Activated T-helper 1 cell treated with anti-CD3 and anti-CD28 coated beads, Interleukin-12 subunit alpha, Interleukin-12 subunit beta, Interleukin-2, Interleukin-4 antibody, amounts not matched to agents 30 ng/mL and 10 ng/mL and 1 ng/mL, durations not matched to agents 14 hours and 24 hours and 36 hours (primary cell): ENCODE measurements at places on chromosomes 6 and 20. TPM values are rescaled to one million over a fixed set of nuclear protein-coding genes. Genes with fewer than 3 reads are reported as not detected.

DNA sequence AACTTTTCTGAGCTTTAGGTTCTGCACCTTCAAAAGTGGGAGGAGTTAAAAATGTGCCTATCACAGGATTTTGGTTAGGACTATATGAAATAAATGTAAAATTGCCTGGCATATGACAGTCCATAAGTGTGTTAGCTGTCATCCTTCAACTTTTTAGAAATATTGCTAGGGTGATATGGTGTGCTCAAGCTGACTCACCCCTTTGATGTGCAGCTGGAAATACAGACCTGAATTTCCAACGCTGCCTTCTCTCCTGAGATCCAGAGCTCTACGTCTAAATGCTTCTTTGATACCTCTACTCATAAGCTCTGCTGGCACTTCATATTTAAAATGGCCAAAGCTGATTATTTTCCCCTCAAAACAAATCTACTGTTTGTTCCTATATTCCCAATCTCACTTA lies 2.7 kb downstream of the SLC35B3 start:
- peaks cover 18% of the 10 kb centered on the region for H3K36me3 ChIP-seq
- no peak overlapping the region for H3K27ac ChIP-seq
- no peak overlapping the region for H3K4me3 ChIP-seq
- DNase-seq: no peak
- H3K4me1 ChIP-seq: peaks cover 39% of the 10 kb centered on the region

GRCh38 chr20:45407783-45408645 lies at the start of gene DBNDD2:
Gene DBNDD2 (plus strand): TSS chr20:45408289. CDS start chr20:45408468, 179 bp downstream.
- no peak for DNase-seq
- H3K36me3 ChIP-seq: peaks cover 5% of the 10 kb centered on the region
- H3K4me3 ChIP-seq: peak within 1 kb of the TSS; percentile 80
- H3K27me3 ChIP-seq: peaks cover 13% of the 10 kb centered on the region
- H3K27ac ChIP-seq: peak within 1 kb of the TSS; percentile 77

GRCh38 chr20:47487175-47487917 lies 14.3 kb upstream of the NCOA3 start:
- peaks cover 54% of the 10 kb centered on the region for H3K4me1 ChIP-seq
- DNase-seq: peak; percentile 70
- H3K4me3 ChIP-seq: peak overlapping the region; percentile 68

DNA sequence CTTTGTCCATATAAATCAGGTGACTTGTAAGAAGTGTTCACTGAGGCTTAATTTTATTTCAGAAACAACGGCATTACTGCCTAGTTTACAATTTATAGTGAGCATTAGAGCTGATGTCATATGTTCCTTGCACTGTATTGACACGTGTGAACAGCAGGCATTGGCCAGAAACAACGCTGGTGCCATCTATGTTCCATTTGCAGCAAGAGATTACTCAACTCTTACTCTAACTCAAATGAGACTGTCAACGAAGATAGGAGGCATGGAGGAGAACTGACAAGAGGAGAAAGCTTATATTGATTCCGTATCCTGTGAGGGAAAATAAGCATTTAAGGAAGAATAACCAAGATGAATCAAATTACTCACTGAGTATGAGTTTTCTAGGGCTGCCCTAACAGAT lies 48.4 kb downstream of the MTFR2 start:
- H3K36me3 ChIP-seq: no peaks in the 10 kb centered on the region
- no peak overlapping the region for H3K4me3 ChIP-seq
- peaks cover 4% of the 10 kb centered on the region for H3K27me3 ChIP-seq
- no peak overlapping the region for H3K27ac ChIP-seq
- H3K4me1 ChIP-seq: no peaks in the 10 kb centered on the region

Gene SLC22A2
- not detected in 2 replicates for total RNA-seq

Gene SMPDL3A
- total RNA-seq: 0.47 and 0.64 TPM in 2 replicates

Gene PTCHD4
- not detected in 2 replicates for total RNA-seq

- no peak overlapping the region for H3K27ac ChIP-seq
- H3K36me3 ChIP-seq: no peaks in the 10 kb centered on the region
- peaks cover 17% of the 10 kb centered on the region for H3K27me3 ChIP-seq
- no peak overlapping the region for H3K4me3 ChIP-seq
- no peaks in the 10 kb centered on the region for H3K4me1 ChIP-seq
- no peak for DNase-seq
Observed at GRCh38 chr20:44123874-44124535, 63.0 kb downstream of the JPH2 start.

Gene RFX6
- total RNA-seq: not detected in 2 replicates

Gene PRDM1
- total RNA-seq: 74.1 and 78.8 TPM in 2 replicates

Gene HLA-F
- total RNA-seq: 293 and 314 TPM in 2 replicates

DNA sequence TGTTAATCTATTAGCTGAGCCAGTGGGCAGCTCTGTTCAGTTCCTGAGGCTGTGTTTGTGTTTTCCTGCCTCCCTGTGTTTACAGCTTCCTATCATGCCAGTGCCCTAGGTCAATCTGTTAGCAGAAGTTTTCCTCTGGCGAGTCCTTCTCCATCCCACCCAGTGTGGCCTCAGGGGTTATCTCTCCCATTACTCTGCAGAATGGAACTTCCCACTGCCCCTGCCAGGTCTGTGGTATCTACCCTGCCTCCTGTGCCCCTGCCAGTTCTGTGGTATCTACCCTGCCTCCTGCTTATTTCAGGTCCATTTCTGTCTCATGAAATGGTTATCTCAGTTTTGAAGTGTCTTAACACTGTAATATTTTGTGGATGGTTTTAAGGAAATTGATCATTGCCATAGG lies 63.1 kb downstream of the SLX4IP start:
- no peak for DNase-seq
- H3K36me3 ChIP-seq: peaks cover 2% of the 10 kb centered on the region
- no peaks in the 10 kb centered on the region for H3K27me3 ChIP-seq
- no peak overlapping the region for H3K4me3 ChIP-seq
- H3K27ac ChIP-seq: no peak overlapping the region

GRCh38 chr20:50968289-50968688 lies 9.7 kb downstream of the MOCS3 start:
- DNase-seq: no peak
- no peaks in the 10 kb centered on the region for H3K36me3 ChIP-seq
- peaks cover 7% of the 10 kb centered on the region for H3K27me3 ChIP-seq
- H3K27ac ChIP-seq: no peak overlapping the region
- no peak overlapping the region for H3K4me3 ChIP-seq

Gene IFNGR1
- total RNA-seq: 12.5 and 12.6 TPM in 2 replicates

DNA sequence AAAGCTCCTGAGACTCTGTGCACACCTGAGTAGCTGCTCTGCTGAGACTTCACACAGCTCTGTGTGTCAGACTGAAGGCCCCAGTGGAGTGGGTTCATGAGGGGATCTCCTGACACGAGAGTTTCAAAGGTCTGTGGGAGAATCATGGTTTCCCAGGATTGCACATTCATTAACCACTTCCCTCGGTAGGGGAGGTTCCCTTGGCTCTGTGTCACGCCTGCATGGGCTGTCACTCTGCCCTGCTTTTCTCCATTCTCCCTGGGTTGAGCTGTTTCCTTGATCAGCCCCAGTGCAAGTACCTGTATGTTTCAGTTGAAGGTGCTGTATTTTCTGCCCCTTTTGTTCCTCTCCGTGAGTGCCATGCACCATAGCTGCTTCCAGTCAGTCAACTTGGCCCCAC lies 236.9 kb downstream of the EPM2A start:
- no peak overlapping the region for H3K27ac ChIP-seq
- no peak for DNase-seq
- H3K4me3 ChIP-seq: no peak overlapping the region

Gene TFAP2D
- not detected in 2 replicates for total RNA-seq

Gene RARS2
- total RNA-seq: 24.6 and 24.7 TPM in 2 replicates

- H3K27me3 ChIP-seq: peaks cover 2% of the 10 kb centered on the region
- H3K4me3 ChIP-seq: no peak overlapping the region
- H3K27ac ChIP-seq: no peak overlapping the region
- DNase-seq: no peak
Observed at GRCh38 chr20:48096957-48097890, 311.9 kb upstream of the SULF2 start.

- no peaks in the 10 kb centered on the region for H3K36me3 ChIP-seq
- no peak overlapping the region for H3K27ac ChIP-seq
- H3K4me1 ChIP-seq: no peaks in the 10 kb centered on the region
- H3K4me3 ChIP-seq: no peak overlapping the region
Observed at GRCh38 chr20:17177341-17177740, 49.5 kb upstream of the PCSK2 start.

Gene KCNQ2
- not detected in 2 replicates for total RNA-seq

DNA sequence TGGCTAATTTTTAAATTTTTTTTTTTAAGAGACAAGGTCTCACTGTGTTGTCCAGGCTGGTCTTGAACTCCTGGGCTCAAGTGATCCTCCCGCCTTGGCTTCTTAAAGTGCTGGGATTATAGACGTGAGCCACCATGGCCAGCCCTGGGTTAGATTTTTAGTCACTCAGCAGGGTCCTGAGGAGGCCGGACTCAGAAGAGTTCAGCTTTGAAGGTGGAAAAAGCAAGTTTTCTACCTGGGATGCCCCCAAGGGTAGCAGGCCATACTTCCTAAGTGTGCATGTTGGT lies 44.2 kb downstream of the FGD2 start:
- H3K27me3 ChIP-seq: no peaks in the 10 kb centered on the region
- H3K4me1 ChIP-seq: peaks cover 77% of the 10 kb centered on the region
- peak overlapping the region; percentile 92 for H3K4me3 ChIP-seq
- DNase-seq: no peak
- peaks cover 5% of the 10 kb centered on the region for H3K36me3 ChIP-seq
- H3K27ac ChIP-seq: peak overlapping the region; percentile 99

GRCh38 chr20:16434062-16434664 lies 139.1 kb downstream of the KIF16B start:
- no peaks in the 10 kb centered on the region for H3K36me3 ChIP-seq
- H3K27me3 ChIP-seq: no peaks in the 10 kb centered on the region
- DNase-seq: no peak
- no peak overlapping the region for H3K4me3 ChIP-seq

GRCh38 chr6:53931086-53931485 lies 136.3 kb downstream of the LRRC1 start:
- no peak overlapping the region for H3K4me3 ChIP-seq
- no peaks in the 10 kb centered on the region for H3K27me3 ChIP-seq
- no peak overlapping the region for H3K27ac ChIP-seq
- no peak for DNase-seq

GRCh38 chr6:53975941-53976615 lies 135.2 kb upstream of the MLIP start:
- no peaks in the 10 kb centered on the region for H3K36me3 ChIP-seq
- no peak for DNase-seq
- H3K27me3 ChIP-seq: peaks cover under 1% of the 10 kb centered on the region
- H3K4me3 ChIP-seq: no peak overlapping the region

Gene SUMO4
- total RNA-seq: 11.6 and 12.0 TPM in 2 replicates

Gene C20orf202
- total RNA-seq: not detected in 2 replicates

GRCh38 chr6:35810971-35811698 lies 6.0 kb downstream of the LHFPL5 start:
- no peaks in the 10 kb centered on the region for H3K36me3 ChIP-seq
- no peaks in the 10 kb centered on the region for H3K4me1 ChIP-seq
- DNase-seq: no peak
- no peak overlapping the region for H3K4me3 ChIP-seq
- H3K27ac ChIP-seq: no peak overlapping the region

- H3K27me3 ChIP-seq: peaks cover 25% of the 10 kb centered on the region
- no peaks in the 10 kb centered on the region for H3K4me1 ChIP-seq
- no peak overlapping the region for H3K4me3 ChIP-seq
- DNase-seq: no peak
- no peaks in the 10 kb centered on the region for H3K36me3 ChIP-seq
Observed at GRCh38 chr6:57013521-57013926, 33.0 kb upstream of the KIAA1586 start.

Gene C4B
- total RNA-seq: 4.1 and 4.7 TPM in 2 replicates

GRCh38 chr6:84651583-84651982 lies 112.8 kb downstream of the TBX18 start:
- H3K27ac ChIP-seq: no peak overlapping the region
- H3K4me3 ChIP-seq: no peak overlapping the region
- H3K36me3 ChIP-seq: no peaks in the 10 kb centered on the region
- no peaks in the 10 kb centered on the region for H3K27me3 ChIP-seq
- no peak for DNase-seq

Gene ZNF334
- 1.2 and 1.7 TPM in 2 replicates for total RNA-seq

DNA sequence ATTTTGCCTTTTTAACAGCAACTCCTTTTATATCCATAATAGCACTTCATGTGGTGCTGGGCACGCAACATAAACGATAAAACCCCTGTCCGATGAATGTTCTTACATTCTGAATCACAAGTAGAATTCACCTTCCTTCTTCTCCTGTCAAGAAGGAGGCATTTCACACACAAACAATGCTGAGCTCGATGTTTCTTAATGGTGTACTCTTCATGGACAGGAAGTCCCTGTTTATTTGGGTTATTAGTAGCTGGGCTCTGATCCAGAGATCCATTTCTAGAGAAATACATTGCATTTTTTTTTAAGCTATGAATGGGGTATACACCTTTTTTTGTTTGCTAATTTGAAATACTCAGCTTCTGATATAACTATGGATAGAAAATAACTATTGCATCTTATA lies 82.4 kb downstream of the PPP1R3G start:
- no peaks in the 10 kb centered on the region for H3K4me1 ChIP-seq
- no peaks in the 10 kb centered on the region for H3K36me3 ChIP-seq
- H3K27ac ChIP-seq: no peak overlapping the region
- H3K27me3 ChIP-seq: peaks cover 7% of the 10 kb centered on the region
- DNase-seq: no peak

DNA sequence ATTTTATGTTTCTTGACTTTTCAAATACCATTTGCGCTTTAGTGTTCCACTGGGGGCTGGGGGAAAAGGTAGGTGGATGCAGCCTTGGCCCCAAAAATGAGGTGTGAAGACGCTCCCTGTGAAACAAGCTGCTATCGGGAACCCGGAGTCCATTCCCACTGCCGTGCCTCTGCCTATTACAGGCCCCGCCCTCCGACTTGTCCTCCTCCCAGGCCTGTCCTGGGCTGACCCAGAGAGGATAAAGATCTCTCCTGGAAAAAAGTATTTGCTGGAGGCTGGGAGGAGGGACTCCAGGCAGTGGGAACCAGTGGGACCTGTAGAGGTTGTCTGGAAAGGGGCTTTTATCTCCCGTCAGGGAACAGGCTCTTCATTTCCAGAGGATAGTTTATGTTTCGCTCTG lies 215.0 kb downstream of the SLC24A3 start:
- no peaks in the 10 kb centered on the region for H3K36me3 ChIP-seq
- H3K4me1 ChIP-seq: no peaks in the 10 kb centered on the region
- no peak for DNase-seq
- no peak overlapping the region for H3K4me3 ChIP-seq

GRCh38 chr6:20340068-20340848 lies 61.4 kb upstream of the E2F3 start:
- no peak for DNase-seq
- H3K27ac ChIP-seq: no peak overlapping the region

GRCh38 chr6:108168501-108169463 lies 3.0 kb downstream of the NR2E1 start:
- peaks cover 14% of the 10 kb centered on the region for H3K4me1 ChIP-seq
- peaks cover 85% of the 10 kb centered on the region for H3K27me3 ChIP-seq
- peak overlapping the region; percentile 40 for H3K27ac ChIP-seq
- H3K4me3 ChIP-seq: no peak overlapping the region
- H3K36me3 ChIP-seq: peaks cover 4% of the 10 kb centered on the region

Gene CD2AP
- 27.3 and 29.3 TPM in 2 replicates for total RNA-seq

- peaks cover 43% of the 10 kb centered on the region for H3K36me3 ChIP-seq
- no peaks in the 10 kb centered on the region for H3K27me3 ChIP-seq
- no peak for DNase-seq
- H3K27ac ChIP-seq: no peak overlapping the region
- no peak overlapping the region for H3K4me3 ChIP-seq
Observed at GRCh38 chr20:25676164-25676809, 20.4 kb downstream of the ZNF337 start.

Gene DAAM2
- total RNA-seq: not detected in 2 replicates

Gene CHRNA4
- total RNA-seq: not detected in 2 replicates

GRCh38 chr6:158009114-158009891 lies 27.6 kb downstream of the SYNJ2 start:
- peak overlapping the region; percentile 53 for H3K4me3 ChIP-seq
- H3K27ac ChIP-seq: peak overlapping the region; percentile 64
- peaks cover 73% of the 10 kb centered on the region for H3K4me1 ChIP-seq

GRCh38 chr20:63313349-63314014 lies 20.5 kb downstream of the COL20A1 start:
- H3K36me3 ChIP-seq: no peaks in the 10 kb centered on the region
- no peak for DNase-seq
- H3K27me3 ChIP-seq: no peaks in the 10 kb centered on the region
- no peak overlapping the region for H3K27ac ChIP-seq
- no peaks in the 10 kb centered on the region for H3K4me1 ChIP-seq
- H3K4me3 ChIP-seq: no peak overlapping the region
